ENCODE measurements at places on chromosomes 7 and 10.

- no peak for DNase-seq
Measured at GRCh38 chr10:15457382-15457781, 86.3 kb upstream of the FAM171A1 start.

GRCh38 chr10:128337860-128338378 lies 211.7 kb upstream of the MKI67 start:
- no peak for DNase-seq

- no peak for DNase-seq
Measured at GRCh38 chr7:55185941-55186609, 167.3 kb downstream of the EGFR start.

GRCh38 chr10:80945264-80945880 lies 407.7 kb downstream of the SH2D4B start:
- DNase-seq = no peak

DNA sequence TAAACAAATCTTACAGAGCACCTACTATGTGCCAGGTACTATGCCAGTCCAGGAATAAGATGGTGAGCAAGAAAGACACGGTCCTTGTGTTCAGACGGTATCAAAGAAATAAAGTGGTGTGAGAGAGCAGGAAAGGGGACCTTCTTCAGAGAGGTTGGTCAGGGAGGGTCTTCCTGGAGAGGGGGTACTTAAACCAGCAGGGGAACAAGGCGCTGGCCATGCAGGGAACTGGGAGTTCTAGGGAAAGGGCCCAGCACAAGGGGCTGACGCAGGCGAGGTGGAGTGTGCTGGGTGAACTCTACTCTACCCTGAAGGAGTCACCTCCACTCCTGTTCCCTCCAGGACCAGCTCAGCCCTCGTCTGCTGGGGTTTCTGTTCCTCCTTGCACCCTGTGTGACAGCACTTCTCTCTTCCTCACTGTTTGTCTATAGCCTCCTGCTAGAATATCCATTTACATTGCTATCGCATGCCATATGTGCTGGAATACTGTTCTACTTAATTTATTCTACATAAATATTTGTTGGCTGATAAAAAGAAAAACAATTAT lies 73.5 kb downstream of the AOAH start:
- DNase-seq = no peak

DNA sequence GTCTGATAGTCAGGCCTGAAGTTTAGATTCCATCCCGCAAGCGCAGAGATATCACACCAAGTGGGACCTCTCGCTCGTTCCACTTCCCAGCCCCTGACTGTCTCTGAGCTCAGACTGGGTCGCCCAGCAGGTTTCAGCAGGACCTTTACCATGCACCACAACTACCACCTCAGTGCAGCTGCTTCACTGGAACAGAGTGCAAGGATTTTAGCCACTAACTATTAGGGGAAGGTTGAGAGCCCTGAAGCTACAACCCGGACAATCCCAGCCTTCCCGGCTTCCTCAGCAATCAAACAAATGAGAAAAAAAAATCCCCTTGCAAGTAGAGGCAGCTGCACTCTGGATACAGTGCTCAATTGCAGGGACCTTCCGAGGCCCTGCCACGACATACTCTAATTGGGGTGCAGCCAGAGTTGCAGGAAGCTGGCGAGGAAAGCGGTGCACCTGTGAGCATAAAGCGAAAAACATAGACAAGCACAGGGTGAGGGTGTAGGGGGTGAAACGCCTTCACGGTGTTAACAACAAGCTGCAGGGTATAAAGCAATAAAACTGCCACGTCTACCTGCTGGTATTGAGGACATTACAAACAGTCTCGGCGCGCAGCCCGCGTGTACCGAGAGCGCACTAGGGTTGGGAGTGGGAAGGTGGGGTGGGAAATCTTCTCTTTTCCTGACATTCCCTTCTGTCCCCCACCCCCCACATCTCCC lies 2.6 kb upstream of the DLX6 start:
- DNase-seq = no peak

DNA sequence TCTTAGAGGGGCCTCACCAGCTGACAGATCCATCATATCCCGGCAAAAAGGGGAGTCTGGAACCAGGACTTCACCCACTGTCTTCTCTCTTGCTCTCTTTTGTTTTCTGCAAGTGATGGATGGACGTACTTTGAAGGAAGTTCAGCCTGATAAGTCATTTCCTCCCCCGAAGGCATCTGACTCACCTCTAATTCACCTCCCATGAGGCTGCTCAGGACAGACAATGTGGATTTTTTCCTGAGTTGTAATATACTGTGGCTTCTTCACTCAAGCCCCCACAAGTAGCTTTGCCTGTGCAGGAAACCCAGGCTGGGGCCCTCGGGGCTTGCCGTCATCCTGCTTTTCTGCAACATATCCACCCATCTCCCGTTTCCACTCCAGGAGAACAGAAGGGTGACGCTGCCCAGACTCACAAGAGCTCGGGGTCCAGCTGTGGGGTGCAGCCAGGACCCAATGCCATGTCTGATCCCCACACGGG lies 70.4 kb downstream of the ASB13 start:
- DNase-seq = no peak

DNA sequence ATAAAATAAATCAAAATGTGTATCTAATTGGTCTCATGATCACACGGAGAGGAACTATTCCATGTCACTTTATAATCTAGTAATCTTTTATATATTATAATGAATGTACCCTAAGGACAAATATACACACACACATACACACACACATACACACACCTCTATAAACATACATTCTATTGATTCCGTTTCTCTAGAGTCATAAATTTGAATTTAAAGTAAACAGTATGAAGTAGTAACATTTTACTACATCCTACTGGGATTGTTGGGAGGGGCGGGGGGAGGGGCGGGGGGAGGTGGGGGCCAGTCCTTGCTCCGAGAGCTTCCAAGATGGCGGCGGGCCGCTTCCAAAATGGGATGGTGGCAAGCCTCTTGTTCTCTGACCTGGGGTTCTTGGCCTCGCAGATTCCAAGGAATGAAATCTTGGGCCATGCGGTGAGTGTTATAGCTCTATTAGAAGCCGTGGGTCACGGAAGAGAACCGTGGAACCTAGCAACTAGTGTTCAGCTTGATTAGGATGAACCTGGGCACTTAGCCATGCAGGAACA lies 143.2 kb downstream of the REEP3 start:
- no peak for DNase-seq

- no peak for DNase-seq
Measured at GRCh38 chr7:68980011-68980410, 618.3 kb upstream of the AUTS2 start.

GRCh38 chr10:70566515-70567290 lies 35.8 kb downstream of the PRF1 start:
- no peak for DNase-seq

DNA sequence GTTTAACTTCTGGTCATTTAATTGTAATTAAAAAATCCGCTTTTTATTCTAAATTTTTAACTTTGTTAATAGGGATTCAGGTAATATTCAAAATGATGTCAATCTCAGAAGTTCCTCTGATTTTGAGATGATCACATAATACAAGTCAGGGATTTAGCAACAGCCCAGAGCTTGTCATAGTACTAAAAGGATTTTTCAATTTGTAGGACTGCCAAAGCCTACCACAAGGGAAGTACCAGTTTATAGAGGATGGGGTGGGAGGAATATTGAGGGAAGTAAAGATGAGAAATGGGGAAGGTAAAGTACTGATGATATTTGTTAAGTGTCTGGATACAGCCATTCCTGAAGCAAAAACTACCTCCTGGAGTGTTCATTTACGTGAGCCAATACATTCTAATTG lies 278.2 kb upstream of the TEX47 start:
- no peak for DNase-seq

GRCh38 chr7:96224685-96225084 lies 97.2 kb downstream of the SLC25A13 start:
- DNase-seq = no peak

GRCh38 chr10:62632071-62632809 lies 172.3 kb upstream of the ADO start:
- peak; percentile 38 for DNase-seq

DNA sequence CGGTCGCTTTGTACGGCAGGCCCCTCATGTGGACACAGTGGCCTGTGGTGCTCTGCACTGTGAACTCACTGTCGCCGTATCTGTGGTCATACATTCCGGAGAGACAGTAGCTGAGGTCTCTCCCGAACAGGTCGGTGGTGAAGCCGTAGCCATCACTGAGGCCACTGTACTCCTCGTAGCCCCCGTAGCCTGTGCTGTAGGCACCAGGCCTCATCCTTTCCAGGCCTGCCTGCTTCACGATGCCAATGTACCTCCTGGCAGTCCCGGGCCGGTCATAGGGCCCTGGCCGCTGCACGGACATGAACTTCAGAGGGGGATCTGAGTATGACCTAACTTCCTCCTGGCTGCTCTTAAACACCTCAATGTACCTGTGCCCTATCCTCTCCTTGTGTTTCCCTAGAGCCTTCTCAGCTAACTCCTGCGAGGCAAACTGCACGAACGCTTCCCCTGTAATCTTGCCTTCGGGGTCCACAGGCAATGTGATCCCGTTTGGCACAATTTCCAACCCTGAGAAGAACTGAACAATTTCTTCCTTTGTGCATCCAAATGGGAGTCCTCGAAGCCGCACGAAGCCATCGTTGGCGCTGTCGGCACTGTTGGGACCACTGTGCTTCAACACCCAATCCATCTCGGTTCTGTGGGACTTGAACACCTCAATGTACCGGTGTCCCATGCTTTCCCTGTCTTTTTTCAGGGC lies 15.7 kb downstream of the FXYD4 start:
- DNase-seq = no peak
